Epithelial cell of proximal tubule (primary cell): ENCODE measurements at places on chromosomes 5 and 9.

DNA sequence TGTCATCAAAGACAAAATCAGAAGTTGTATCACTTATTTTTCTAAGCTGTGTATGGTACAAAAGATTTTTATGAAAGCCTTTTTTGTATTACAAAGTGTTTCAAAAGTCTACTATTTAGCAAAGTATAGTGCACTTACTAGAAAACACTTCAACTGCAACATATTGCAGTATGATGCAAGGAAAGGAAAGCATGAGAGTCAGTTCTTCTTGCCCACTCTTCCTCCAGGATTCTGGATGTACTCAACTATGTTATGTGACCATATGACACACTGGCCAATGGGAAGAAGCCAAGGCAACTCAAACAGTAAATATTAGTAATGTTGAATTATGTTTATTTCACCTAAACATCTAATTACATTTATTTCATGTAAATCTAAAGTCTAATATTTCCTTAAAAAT is 49.5 kb upstream of the TYRP1 start:
- no peak for DNase-seq

GRCh38 chr9:749716-750115 is 91.8 kb upstream of the DMRT1 start:
- DNase-seq: no peak

GRCh38 chr5:174827558-174827957 is 103.2 kb downstream of the MSX2 start:
- no peak for DNase-seq

DNA sequence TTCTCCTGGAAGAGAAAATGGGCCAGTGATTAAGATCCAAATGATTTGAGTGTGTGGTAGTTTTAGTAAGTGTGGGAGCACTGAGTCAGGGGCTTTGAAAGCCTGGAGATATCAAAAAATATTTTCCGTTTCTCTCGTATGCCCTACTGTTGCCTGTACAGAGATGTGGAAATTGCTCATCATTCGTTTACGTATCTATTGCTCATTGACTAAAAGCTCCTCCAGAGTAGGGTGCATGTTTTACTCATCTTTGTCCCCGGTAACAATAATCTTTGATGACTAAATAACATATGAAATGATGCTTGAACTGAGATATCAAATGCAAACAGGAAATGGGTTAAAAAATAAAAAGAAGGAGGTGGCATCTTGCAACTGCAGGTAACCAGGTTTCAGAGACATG is 114.2 kb upstream of the FST start:
- DNase-seq: no peak

GRCh38 chr5:179255527-179256327 is 89.5 kb downstream of the ADAMTS2 start:
- DNase-seq: no peak

DNA sequence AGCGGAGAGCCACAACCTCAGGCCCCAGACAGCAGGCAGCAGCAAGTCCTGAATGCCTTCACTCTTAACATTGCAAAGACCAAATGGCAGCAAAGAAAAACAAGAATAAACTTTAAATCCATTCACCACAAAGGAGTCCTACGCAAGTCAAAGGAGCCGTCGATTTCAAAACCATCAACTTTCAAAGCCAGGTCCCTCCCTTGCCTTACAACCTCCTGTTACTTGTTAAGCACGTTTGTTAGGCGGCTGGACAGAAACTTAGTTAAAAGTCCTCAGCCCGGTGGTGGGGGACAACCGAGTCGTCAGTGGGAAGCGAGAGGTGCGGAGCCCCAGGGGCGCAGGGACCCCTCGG is 938 bp downstream of the LPAR1 start:
- DNase-seq: no peak

- DNase-seq: no peak
These were observed 16.8 kb upstream of the PHF19 start for GRCh38 chr9:120893611-120894307.

GRCh38 chr9:129225815-129226214 is 47.8 kb upstream of the IER5L start:
- DNase-seq: no peak

DNA sequence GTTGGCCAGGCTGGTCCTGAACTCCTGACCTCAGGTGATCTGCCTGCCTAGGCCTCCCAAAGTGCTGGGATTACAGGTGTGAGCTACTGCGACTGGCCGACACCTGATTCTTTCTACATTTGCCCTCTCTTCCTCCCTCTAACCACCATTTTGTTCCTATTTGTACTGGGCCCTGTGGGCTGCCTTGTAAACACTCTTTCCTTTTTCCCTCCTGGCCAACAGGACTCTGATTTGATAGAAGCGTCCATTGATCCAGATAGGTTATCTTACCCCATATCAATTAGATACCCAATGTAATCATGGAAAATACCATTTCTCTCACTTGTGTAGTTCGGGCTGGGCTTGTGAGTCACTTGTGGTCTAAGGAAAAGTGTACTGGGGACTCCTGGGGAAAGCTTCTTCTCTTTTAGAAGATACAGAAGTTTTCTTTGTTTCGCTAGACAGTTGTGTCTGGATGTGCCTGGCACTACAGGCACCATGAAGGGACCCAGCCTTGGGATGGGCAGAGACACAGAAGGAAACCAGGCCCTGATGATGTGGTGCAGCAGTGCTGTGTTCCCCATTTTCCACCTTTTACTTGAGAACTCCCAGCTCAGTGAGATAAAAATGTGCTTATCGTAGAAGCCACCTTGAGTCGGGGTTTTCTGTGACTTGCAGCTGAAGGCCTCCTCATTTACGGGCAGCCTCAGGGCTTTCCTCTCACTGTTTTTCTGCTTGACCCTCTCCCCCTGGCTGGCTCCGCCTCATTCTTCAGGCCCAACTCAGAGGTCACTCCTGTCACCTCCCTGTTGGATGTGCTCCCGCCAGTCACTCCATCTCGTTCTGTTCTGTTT is 32.8 kb upstream of the CPEB4 start:
- DNase-seq: no peak

GRCh38 chr9:13728917-13729811 is 449.7 kb upstream of the MPDZ start:
- peak; percentile 85 for DNase-seq

DNA sequence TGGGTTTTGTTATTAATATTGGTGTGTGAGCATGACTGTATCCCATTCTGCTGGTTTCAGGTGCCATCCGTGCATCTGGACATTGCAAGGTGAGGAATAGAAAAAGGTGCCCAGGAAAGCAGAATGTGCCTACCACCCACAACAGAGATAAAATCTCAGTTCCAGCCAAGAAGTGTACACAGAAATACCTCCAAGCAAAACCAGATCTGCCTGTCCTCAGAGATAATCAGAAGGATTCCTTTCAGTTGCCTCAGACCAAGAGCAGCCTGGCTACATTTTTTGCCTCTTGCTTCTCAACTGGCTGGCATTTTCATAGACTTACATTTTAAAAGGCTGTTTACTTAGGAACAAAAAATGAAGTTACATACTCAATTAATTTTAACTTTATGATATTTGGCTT is 12.1 kb upstream of the ABLIM3 start:
- DNase-seq: no peak

GRCh38 chr5:103918668-103919367 is 356.2 kb upstream of the NUDT12 start:
- DNase-seq: peak; percentile 57

- DNase-seq: no peak
These were observed 412.6 kb upstream of the PAPPA start for GRCh38 chr9:115740986-115741385.

- no peak for DNase-seq
These were observed 449.6 kb upstream of the BRINP1 start for GRCh38 chr9:119818726-119819435.

DNA sequence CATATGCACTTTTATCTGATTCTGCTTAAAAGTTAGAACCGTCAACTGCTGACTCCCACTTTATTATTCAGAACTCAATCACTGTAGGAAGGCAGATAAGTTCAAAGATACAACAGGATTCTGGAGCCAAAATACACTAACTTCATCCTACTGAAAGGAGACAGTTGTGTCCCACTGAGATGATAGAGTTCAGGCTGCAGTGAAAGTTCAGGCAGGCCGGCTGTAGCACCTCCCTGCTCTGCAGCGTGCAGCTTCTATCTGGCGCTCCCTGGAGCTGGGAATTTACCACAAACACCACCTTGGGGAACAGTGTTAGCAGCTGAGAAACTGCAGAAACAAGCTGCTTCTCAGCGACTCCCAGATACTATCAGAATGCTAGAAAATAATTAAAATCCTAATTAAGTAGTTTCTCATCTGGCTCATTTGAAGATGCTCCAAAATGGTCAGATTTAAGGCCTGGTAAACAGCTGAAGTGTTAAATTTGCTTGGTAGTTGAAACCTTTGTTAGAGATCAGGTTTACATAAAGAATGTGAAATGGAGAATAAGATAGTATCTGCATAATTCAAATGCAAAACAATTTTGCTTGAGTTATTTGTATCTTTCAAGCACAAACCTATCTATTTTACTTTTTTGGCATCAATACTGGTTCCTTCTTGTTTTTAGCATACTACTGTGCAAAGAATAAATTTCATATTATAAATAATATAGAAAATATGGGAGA is 52.3 kb upstream of the CNTLN start:
- no peak for DNase-seq

GRCh38 chr9:121998513-121999049 is 94.5 kb downstream of the TTLL11 start:
- DNase-seq: no peak

DNA sequence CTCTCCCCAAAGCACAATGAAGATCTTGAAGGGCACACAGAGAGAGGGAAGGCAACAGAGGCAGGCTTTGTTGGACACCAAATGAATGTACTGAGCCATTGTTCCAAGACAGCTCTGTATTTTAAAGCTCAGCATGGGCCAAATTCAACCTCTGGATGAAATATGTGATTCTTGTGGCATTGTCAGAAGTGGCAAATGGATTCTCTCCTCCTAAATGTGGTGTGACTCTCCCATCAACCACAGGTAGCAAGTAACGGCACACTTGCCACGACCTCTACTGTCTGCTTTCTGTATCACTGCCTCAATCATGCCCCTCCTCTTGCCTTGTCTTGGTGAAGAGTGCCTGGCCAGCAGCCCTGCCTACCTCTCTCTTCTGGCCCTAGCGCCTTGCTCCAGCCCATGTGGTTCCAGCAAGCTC is 6.1 kb upstream of the MOB3B start:
- no peak for DNase-seq

DNA sequence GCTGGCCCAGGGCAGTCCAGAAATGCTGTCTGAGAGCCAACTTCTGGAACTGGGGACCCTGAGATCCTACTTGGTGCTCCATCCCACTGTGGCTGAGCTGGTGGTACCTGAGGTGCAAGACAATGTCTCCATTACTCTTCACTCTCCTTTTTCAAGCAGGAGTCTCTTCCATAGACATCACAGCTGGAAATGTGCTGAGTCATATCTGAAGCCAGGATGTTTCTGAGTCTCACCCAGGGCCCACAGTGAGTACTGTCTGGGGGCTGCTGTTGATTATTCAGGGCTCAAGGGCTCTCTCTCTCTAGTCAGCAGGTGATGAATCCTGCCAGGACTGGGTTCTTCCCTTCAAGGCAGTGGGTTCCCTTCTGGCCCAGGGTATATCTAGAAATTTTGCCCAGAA is 145.2 kb upstream of the TAS2R1 start:
- DNase-seq: no peak

DNA sequence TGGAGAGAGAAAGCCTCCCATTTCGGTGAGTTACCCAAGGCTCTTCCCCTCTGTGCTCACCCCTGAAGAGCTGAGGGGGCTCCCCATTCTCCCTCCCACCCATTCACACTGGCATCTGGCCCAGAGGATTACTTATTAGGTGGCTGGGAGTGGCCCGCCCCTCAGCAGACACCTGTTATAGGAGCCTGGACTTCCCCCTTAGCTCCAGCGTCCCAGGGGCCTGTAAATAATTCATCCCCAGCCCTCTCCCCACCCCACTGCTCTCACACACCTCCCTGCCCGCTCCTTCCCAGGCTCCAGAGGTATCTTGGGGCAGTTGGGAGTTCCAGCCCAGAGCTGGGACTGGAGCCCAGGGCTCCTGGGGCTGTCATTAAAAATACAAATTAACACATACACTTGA is 11.6 kb upstream of the SLC6A7 start:
- no peak for DNase-seq

DNA sequence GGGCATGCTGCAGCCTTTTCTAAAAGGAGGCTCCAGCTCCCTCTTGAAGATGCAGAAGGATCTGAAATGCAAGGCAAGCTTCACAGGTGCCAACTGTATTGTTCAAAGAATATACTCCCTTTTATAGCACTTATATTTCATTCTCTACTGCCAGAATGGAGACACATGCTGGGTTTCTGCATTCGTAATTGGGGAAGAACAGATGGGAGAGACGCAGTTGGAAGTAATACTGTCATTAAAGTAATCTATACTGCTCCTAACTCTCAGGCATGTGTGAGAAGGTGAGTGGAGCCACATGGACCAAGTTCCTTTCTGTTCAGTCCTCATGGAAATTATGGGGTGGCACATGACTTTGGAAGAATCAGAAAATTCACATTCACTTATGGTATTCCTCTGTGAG is 226.4 kb downstream of the TRIM32 start:
- DNase-seq: no peak

DNA sequence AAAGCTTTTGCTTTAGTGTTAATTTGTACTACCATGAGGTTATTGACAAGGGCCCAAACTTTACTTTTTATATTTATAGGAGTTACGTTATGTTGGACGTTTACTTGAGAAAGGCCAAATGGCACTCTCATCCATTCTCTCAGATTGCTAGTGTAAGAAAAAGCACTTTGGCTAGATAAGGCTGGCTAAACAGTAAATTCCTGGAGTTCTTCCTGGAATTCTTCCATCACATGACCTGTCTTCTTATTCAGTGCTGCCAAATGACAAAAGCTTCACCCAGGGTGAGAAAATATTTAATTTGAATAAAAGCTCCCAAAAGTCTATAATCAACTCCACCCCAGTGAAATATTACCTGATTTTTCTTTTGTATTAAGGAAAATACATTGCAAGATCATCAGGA is 1568.9 kb upstream of the ACO1 start:
- no peak for DNase-seq

GRCh38 chr5:59198365-59198764 is 615.5 kb downstream of the RAB3C start:
- DNase-seq: no peak

- no peak for DNase-seq
These were observed 26.0 kb downstream of the EGFLAM start for GRCh38 chr5:38284384-38284783.

DNA sequence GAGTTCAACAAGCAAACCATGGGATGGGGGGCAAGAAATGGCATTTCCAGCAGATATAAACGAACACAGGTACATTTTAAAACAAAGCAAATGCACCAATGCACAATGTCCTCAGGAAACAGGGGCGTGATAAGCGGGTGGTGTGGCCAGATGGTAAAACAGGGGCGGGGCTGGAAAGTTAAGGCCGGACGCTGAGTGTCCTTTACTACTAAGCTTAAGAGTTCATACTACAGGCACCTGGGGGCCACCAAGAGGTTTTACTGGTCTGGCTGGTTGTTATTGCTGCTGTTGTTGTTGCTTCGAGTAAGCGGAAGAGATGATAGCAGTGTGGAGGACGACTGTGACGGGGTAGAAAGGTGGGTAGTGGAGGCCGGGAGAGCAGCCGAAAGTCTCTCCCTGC is 99.8 kb downstream of the ATPSCKMT start:
- no peak for DNase-seq

GRCh38 chr5:79611046-79611829 is 1.0 kb upstream of the TENT2 start:
- no peak for DNase-seq
